ENCODE measurements at places on chromosomes 16 and 17.

DNA sequence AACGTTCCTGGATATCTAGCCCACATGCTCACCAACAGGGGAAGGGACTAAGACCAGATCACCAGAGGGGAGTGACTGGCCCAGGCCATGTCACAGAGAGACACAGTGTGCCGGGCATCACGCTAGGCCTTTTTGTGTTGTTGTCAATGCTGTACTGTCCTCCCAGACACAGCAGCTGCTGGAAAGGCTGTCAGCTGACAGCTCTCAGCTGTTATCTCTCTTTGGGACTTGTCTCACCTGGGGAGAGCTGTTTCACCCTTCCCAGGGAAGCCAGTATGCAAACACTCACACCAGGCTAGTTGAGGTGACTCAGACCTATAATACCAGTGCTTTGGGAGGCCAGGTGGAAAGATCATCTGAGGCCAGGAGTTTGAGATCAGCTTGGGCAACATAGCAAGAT lies 19.4 kb downstream of the UNC45B start:
- DNase-seq = no peak

DNA sequence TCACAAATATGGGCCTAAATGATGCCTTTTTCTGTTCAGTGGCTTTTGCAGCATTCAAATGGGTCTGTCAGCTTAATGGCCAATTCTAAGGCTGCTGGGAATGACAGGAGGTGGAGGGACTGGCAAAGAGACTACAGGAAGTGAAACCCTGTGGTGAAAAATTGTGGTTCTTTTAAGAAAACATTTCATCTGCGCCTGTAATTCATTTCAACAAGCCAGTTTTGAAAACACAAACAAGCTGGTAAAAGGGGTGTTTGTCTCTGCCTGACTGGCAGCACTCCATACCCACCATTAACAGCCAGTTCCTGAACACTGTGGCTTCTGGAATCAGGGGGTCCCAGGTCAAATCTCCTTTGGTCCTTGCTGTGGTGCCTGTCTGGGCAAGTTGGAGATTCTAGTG lies 3.6 kb upstream of the KDM8 start:
- no peak for DNase-seq

DNA sequence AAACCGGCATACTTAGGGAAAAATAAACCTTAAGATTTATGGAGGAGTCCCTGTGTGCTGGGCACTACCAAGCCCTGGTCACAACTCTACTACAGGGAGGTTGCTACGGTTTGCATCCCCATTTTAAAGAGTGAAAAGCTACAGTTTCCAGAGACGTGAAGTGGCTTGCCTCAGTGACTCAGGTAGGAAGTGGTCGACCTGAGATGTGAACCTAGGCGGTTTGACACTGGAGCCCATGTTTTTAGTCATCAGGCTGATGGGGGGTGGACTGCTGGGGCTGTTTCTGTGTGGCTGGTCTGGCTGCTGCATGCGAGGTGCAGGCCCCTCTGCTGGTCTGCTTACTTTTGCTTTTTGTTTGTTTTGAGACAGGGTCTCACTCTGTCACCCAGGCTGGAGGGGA lies 6.6 kb downstream of the COX6A2 start:
- peak; percentile 43 for DNase-seq

- DNase-seq = no peak
These were observed 3.3 kb downstream of the SYNRG start for GRCh38 chr17:37605813-37606505.

DNA sequence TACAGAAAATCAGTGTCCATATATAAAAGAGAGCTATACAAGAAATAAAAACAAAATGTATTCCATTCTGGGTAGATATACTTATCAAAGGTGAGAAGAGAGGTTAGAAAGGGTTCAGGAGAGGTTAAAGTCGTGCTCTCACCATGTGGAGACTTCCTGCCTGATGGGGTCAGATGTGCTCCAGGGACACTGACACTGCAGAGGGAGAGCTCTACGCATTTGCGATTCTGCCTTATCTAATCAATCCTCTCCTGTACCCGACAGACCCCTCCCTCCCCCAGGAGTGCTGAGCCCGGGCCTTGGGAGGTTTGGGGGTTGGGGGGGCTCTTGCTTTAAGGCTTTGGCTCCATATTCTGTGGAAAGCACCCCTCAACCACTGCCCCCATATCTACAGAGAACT lies 16.6 kb upstream of the SLC5A11 start:
- no peak for DNase-seq

- no peak for DNase-seq
These were observed 20.3 kb downstream of the MSI2 start for GRCh38 chr17:57276621-57277020.

- DNase-seq = no peak
These were observed 1.1 kb downstream of the CREBBP start for GRCh38 chr16:3879258-3879886.

DNA sequence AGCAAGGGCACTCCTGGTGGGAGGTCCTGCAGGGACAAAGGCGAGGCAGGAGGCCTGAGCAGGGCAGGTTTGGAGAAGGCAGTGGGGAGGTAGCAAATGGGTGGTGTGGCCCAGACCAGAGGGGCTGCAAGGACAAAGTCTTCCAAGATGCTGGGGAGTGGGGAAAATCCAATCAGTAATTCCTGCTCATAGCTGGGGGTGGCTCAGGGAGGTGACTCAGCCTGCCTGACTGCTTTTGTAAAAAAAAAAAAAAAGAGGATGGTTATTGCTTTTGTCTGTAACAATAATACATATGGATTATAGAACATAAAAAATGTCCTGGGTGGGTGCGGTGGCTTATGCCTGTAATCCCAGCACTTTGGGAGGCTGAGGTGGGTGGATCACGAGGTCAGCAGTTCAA lies 5.2 kb downstream of the IL34 start:
- no peak for DNase-seq

DNA sequence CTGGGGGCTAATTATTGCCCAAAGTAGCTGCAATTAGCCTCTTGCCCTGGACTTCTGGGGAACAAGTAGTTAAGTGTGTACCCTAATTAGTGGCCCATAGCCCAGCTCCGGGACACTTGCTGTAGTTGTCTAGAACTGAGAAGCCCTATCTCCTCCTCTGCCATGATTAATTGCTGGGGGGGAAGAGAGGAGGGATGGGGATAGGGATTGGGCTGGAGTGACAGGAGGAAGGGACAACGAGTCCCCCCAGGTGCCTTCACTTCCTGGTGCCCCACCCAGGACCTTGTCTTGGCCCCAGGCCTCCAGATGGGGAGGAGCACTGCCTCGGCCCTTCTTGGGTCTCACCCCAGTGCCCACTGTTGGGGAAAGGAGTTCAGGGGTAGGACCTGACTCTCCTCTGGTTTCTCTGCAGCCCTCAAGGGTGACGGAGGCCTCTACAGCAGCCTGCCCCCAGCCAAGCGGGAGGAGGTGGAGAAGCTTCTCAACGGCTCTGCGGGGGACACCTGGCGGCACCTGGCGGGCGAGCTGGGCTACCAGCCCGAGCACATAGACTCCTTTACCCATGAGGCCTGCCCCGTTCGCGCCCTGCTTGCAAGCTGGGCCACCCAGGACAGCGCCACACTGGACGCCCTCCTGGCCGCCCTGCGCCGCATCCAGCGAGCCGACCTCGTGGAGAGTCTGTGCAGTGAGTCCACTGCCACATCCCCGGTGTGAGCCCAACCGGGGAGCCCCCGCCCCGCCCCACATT lies 17.4 kb downstream of the NGFR start:
- no peak for DNase-seq

DNA sequence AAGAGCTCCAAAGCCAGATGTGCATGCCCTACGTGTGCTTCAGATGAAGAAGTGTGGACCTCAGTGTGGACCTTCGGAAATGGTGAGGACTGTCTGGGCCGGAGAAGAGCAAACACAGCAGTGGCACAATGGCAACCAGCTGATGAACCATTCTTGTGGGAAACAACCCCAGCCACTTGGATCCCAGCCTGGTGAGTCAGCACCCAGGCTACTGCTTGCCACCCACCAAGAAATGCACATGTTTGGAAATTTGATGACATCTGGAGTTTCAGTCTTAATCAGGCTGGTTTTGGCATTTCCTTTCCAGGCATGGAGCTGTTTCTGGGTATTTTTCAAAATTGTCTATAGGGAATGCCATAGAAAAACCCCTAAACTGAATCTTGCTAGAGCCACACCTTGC lies 42.7 kb downstream of the DYNLRB2 start:
- no peak for DNase-seq

GRCh38 chr16:72064361-72064894 lies 1.4 kb downstream of the HPR start:
- DNase-seq = no peak

DNA sequence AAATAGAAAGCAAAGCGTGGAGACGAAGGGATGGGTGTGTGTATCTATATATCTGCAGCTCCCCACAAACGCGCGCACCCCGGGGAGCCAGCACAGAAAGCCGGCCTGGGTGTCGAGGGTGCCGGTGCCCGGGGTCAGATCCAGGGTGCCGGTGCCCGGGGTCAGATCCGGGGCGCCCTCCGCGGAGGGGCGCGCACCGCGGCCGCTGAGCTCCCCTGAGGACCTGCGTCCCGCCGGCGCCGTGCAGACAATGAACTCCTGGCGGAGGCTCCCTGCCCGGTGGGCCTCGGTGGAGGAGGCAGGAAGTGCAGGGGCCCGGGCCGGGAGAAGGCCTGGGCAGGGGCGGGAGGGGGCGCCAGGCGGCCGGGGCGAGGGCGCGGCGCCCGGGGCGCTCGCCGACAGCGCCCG lies 1.1 kb downstream of the ZNF423 start:
- no peak for DNase-seq

GRCh38 chr17:50266384-50267073 lies 7.7 kb upstream of the TMEM92 start:
- no peak for DNase-seq

- no peak for DNase-seq
These were observed 17.3 kb upstream of the XYLT2 start for GRCh38 chr17:50328363-50329325.

GRCh38 chr17:50015146-50015545 lies 20.1 kb upstream of the DLX3 start:
- no peak for DNase-seq

GRCh38 chr16:28112908-28113307 lies 49.4 kb upstream of the GSG1L start:
- no peak for DNase-seq

DNA sequence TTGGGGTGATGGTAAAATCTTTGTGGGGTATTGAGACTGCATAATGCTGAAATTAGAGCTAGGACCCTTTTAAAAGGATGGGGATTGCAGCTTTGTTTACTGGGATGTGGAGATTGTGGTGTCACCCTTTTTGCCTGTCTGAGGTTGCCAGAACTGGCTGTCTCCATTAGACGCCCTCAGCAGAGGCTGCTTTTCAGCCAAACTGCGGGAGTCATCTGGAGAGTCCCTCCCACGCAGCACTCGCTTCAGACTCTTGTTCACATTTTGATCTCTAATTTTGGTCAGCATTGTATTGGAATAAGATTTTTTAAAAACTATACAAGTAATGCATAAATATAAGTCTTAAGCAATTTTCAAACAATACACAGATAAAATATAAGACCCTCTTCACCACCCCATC lies 27.9 kb upstream of the JPT2 start:
- DNase-seq = no peak

GRCh38 chr17:82052638-82053059 lies 951 bp downstream of the GPS1 start:
- DNase-seq = no peak

GRCh38 chr17:75240394-75241142 lies 20.8 kb downstream of the GGA3 start:
- DNase-seq = no peak

DNA sequence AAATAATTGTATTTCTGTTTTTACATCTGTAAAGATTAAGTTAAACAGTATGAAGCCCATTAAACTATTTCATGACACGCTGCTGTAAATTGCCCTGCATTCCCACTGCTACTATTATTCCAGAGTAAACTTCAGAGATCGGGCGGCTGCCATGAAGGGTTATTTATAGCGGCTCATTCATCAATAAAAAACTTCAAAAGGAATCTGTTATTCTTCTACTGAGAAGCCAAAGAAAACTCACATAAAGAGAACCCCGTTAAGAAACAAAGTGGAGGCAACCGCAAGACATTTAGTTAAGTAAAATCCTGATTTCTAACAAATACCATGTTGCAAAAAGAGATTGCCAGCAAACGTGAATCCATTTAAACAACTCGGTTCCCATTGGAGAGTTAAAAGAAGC lies 16.4 kb downstream of the FOXL1 start:
- no peak for DNase-seq

GRCh38 chr16:81447383-81448101 lies 2.9 kb downstream of the CMIP start:
- no peak for DNase-seq

GRCh38 chr17:75774471-75774990 lies 9.5 kb upstream of the GALK1 start:
- DNase-seq = no peak
